ENCODE measurements at places on chromosomes 4 and X.

DNA sequence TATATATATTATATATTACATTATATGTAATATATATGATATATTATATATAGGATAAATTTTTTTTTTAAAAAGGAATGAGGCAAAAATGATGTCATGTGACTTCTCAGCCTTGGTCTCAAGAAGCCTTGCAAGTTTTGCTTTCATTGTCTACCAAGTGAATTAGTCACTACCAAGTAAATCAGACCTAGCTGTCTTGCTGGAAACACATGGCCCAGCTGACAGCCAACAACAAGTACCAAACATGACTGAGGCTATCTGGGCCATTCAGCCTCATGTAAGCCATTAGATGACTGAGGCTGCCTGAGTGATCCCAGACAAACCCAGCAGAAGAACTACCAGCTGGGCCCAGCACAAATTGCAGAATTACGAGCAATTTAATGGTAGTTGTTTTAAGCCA, 44.9 kb downstream of the HAND2 start:
- no peak for DNase-seq

DNA sequence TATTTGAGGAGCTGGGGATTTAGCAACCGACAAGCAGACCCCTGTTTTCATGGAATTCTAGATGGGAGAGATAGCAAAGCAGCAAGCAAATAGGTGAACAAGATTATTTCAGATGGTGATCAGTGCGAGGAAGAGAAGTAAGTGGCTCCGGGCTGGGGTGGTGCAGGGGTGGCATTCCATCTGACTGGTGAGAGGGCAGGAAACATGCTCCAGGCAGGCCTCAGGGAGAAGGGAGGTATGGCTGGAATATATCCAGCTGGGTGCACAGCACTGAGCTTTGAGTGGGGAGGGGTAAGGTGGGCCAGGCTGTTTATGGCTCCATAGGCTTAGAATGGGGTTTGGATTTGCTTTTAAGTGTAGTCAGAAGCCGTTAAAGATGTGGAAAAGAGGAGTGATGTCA, 21.2 kb downstream of the PTTG2 start:
- DNase-seq, result no peak

DNA sequence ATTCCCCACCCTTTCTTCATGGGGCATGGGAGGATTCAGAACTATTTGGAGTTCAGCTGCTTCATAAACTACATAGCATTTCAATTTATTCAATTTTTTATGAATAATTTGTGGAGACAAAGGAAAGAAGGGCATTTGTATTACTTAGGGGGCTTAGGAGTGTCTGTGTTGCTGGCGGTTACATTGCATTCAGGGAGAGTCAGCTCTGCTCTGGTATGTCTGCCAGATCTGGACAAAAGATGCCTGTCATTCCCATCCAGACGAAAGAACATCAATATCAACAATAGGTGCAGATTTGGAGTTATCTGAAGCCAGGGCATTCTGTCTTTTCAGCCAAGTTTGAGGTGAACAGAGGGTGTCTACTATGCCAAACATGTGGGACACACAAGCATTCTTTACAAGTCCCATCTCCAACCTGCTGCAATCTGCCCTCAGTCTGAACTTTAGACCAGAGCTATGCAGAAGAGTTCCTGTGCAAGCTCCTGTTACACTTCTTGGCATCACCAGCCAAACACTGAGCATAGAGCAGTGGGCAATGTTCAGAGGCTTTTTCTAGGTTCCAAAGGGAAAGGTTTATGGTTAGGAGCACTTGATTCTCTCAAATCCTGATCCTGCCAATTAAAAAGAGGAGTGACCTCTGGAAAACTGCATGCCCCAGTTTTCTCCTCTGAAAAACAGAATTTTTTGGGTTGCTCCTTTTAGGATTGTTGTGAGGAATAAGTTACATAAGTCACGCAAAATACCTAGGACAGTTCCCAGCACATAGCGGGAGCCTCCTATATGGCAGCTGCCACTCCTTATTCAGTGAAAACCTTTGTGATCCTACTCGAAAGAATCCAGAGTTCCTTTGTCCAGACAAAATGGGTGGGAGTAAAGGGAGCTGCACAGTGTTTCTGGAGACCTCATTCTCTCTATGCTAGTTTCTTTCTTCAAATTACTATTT, 719.5 kb upstream of the SLIT2 start:
- DNase-seq, result no peak

- DNase-seq, result no peak
These were observed 106.2 kb upstream of the FAT1 start for GRCh38 chr4:186829740-186830449.

DNA sequence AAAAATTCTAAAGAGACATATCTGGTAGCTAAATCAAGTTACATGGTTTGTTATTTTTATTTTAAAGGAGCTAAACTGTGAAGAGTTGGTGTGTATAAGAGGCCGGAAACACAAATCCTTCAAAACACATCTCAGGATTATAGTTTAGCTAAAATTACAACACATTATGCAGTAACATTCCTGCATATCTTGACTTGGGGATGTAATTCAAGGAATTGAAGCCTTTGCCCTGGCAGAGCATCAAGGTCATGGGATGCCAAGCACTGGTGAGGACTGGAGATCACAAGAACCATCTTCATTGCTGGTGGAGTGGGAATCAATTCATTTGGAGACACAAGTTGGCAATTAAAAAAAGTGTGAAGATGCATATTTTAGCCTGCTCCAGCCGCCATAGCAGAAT, 86.8 kb upstream of the LSM6 start:
- no peak for DNase-seq

- peak; percentile 57 for DNase-seq
These were observed 70.0 kb upstream of the FAM241A start for GRCh38 chr4:112075129-112075753.

DNA sequence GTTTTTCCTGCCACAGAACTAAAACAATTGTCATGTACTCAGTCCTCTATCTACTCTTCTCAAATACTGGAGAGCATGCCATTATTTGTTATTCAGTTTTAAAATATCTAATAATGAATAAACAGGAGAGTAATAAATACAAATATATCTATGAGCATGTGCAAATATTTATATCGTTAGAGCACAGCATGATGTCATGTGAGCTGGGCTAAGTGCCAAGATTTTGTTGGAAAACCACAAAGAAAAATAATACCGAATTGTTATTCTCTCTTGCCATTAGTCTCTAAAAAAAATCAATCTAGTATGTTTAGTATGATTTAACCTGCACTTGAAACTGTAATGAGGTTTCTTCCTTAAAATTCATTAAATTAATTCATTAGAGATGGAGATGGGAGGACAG, 97.3 kb downstream of the DDX60 start:
- no peak for DNase-seq

All from GM20000 (cell line).